ENCODE measurements at places on chromosomes 4 and X. TPM values are rescaled to one million over a fixed set of nuclear protein-coding genes. Genes with fewer than 3 reads are reported as not detected.

- no peaks in the 10 kb centered on the region for H3K4me1 ChIP-seq
- no peaks in the 10 kb centered on the region for H3K27me3 ChIP-seq
- H3K4me3 ChIP-seq, result no peak overlapping the region
- no peaks in the 10 kb centered on the region for H3K36me3 ChIP-seq
- no peak overlapping the region for H3K27ac ChIP-seq
Observed at GRCh38 chr4:98642991-98643426, 15.4 kb downstream of the TSPAN5 start.

GRCh38 chr4:40575846-40576245 lies 53.8 kb downstream of the RBM47 start:
- peaks cover 57% of the 10 kb centered on the region for H3K4me1 ChIP-seq
- peak overlapping the region; percentile 86 for H3K27ac ChIP-seq
- no peak overlapping the region for H3K4me3 ChIP-seq
- no peaks in the 10 kb centered on the region for H3K27me3 ChIP-seq

Gene BMX
- 0.43 TPM for total RNA-seq

Gene EDNRA
- total RNA-seq, result 24.6 TPM

Gene ANXA5
- 91.0 TPM for total RNA-seq

DNA sequence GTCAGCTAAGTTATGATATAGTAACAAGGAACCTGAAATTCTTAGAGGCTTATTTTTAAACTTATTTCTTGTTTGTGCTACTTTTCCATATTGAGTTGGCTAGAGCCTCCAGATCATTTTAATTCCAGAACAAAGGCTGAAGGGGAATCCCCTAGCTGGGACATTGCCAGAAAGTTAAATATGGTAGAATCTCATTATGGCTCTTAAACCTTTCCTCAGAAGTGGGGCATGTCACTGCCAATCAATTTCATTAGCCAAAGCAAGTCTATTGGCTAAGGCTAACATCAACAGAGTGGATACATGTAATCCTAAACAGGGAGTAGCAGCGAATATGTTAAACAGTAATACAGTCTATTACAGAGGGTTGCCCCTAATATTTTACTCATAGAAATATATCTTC lies 47.0 kb downstream of the FTHL17 start:
- DNase-seq, result no peak
- no peaks in the 10 kb centered on the region for H3K36me3 ChIP-seq
- no peak overlapping the region for H3K4me3 ChIP-seq
- H3K27me3 ChIP-seq, result no peaks in the 10 kb centered on the region
- H3K4me1 ChIP-seq, result no peaks in the 10 kb centered on the region

DNA sequence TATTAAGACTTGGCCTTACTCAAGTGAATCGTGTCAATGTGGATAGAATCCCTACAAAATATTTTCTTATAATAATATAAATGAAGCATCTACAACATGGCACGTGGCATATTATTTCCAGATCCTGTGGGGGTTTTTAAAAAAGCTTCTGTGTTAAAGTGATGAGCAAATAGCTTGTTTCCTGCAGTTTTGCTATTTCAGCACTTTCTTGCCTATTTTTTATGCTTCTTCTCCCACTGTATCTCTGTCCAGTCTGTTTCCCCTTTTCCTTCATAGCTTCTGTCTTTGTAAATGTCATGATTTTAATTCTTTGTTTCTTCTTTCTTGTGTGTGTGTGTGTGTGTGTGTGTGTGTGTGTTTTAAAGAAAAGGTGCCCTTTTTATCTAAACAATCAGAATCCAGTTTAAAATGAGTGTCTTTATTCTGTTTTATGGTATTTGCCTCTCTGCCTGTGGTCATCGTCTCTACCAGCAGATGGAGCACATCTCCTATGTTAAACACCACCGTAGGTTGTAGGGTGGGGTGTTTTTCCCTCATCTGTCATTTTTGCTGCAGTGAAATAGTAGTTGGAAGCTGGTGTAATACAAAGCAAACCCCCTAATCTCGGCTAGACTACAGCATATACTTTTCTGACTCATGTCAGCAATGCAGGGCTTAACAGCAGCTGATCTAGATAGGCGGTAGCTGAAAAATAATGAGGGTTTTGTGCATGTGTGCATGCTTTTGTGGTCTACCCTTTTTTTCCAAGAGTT lies 33.1 kb downstream of the FTHL17 start:
- no peaks in the 10 kb centered on the region for H3K4me1 ChIP-seq
- H3K27ac ChIP-seq, result no peak overlapping the region
- H3K4me3 ChIP-seq, result no peak overlapping the region
- H3K27me3 ChIP-seq, result no peaks in the 10 kb centered on the region
- DNase-seq, result peak; percentile 33

DNA sequence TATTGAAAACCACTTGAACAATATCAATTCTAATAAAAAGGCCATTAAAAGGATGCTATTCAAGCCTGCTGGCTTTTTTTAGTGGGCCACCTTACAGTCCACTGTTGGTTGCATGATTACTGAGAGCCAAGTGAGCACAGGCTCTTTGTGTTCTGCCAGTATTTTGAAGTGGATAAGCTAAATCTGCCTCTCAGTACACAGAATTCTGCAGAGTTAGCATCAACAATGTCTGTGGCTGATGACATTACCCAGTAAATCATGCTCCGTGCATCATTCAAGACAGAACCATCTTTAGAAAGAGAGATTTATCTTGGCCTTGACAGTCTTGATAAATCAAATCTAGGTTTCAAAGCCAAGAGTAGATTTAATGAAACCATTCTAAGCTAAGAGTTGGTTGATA lies 119.0 kb upstream of the GNPDA2 start:
- DNase-seq, result no peak
- H3K4me3 ChIP-seq, result no peak overlapping the region
- H3K27ac ChIP-seq, result no peak overlapping the region
- H3K36me3 ChIP-seq, result no peaks in the 10 kb centered on the region
- H3K4me1 ChIP-seq, result no peaks in the 10 kb centered on the region

DNA sequence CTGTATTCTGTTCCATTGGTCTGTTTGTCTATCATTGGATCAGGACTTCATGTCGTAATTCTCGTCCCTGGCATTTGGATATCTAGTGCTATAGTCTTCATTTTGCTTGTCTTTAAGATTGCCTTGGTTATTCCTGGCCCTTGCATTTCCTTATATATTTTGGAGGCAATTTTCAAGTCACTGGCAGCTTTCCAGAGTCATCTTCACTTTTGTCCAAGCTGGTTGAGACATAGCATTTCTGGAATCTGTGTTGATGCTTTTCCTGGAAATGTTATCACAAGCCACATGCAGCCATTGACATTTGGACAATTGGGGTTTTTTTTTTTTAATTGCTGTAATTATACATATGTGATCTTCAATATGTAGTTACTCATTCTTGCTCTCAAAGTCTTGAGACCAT lies 45.2 kb upstream of the HGFAC start:
- no peaks in the 10 kb centered on the region for H3K4me1 ChIP-seq
- peaks cover 5% of the 10 kb centered on the region for H3K36me3 ChIP-seq
- no peak overlapping the region for H3K4me3 ChIP-seq
- H3K27ac ChIP-seq, result no peak overlapping the region
- no peaks in the 10 kb centered on the region for H3K27me3 ChIP-seq

GRCh38 chr4:174317531-174317930 lies 33.8 kb downstream of the CEP44 start:
- H3K4me1 ChIP-seq, result no peaks in the 10 kb centered on the region
- H3K27ac ChIP-seq, result no peak overlapping the region
- no peaks in the 10 kb centered on the region for H3K27me3 ChIP-seq
- H3K36me3 ChIP-seq, result peaks cover 36% of the 10 kb centered on the region
- DNase-seq, result no peak
- no peak overlapping the region for H3K4me3 ChIP-seq

Gene STS
- total RNA-seq, result 13.4 TPM

Gene VCX2
- not detected for total RNA-seq

DNA sequence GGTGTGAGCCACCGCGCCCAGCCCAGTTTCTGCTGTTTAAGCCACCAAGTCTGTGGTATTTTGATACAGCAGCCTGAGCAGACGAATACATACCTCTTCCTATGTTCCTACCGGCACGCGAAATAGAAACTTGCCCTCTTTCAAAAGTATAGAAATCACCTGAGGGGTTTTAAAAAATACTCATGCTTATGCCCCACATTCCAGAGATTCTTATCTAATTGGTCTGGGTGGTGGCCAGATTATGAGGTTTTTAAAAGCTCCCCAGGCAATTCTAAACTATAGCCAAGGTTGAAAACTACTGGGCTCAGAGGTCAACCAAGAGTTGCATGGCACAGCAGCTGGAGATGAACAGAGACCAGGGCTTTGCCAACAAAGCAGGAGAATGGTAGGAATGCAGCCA lies 24.9 kb upstream of the HUWE1 start:
- no peaks in the 10 kb centered on the region for H3K27me3 ChIP-seq
- no peak overlapping the region for H3K4me3 ChIP-seq
- H3K4me1 ChIP-seq, result no peaks in the 10 kb centered on the region

DNA sequence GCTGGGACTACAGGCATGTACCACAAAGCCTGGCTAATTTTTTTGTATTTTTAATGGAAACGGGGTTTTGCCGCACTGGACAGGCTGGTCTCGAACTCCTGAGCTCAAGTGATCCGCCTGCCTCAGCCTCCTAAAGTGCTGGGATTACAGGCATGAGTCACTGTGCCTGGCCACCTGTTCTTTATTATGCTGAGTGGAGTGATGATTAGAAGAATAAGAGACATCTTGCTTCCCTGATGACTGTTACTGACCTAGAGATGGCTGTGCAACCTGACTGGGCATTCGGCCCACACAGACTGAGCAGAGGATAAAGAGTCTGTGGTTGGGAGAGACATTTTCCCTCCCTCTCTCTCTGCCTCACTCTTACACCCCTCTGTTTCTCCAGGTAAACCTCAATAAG lies 56.7 kb downstream of the SPINK2 start:
- no peaks in the 10 kb centered on the region for H3K27me3 ChIP-seq
- no peak for DNase-seq
- no peaks in the 10 kb centered on the region for H3K36me3 ChIP-seq
- no peak overlapping the region for H3K27ac ChIP-seq
- no peak overlapping the region for H3K4me3 ChIP-seq

Gene CFAP99
- not detected for total RNA-seq

DNA sequence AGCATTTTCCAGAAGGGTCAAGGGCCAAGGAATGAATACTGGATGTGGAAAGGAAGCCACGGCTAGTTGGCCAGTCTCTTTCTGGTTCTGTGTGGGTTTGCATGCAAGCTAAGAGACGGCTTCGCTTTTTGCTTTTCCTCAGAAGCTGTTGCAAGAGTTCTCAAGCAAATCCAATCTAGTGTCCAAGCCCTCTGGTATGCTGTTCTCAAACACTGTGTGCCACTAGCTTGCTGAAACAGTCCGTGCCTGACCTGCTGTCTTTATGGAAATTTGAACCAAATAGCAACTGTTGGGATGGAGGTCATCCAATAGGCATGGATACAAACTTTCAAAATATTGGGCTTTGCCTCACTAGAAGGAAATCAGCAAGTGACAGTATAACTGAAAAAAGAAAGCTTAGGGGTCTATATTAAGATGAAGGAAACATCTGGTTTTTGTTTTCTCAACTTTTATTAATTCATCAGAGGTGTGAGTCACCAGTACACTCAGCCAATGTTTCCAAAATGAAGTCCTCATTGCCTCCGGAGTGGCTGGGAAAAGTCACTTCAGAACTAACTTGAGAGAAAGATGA lies 70.5 kb downstream of the SLC9A6 start:
- no peak for DNase-seq
- no peak overlapping the region for H3K4me3 ChIP-seq
- H3K27me3 ChIP-seq, result no peaks in the 10 kb centered on the region
- peak overlapping the region; percentile 83 for H3K27ac ChIP-seq

DNA sequence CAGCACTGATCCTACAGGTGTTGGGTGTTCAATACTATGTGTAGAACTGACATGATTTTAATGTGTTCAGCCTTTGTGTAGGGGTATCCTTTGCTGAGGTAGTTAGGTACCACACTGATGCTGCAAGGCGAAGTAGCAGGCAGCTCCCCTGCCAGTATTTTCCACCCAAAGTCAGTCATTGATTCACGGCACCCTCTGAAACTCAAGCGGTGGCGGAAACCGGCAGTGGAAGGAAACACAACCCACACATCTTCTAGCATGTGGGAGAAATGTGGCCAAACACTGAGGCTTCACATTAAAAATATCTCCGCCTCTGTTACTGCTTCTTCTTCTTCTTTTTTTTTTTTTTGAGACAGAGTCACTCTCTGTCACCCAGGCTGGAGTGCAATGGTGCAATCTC lies 126.3 kb downstream of the AASDH start:
- no peak overlapping the region for H3K27ac ChIP-seq
- H3K4me1 ChIP-seq, result no peaks in the 10 kb centered on the region
- H3K4me3 ChIP-seq, result no peak overlapping the region
- peak; percentile 28 for DNase-seq

DNA sequence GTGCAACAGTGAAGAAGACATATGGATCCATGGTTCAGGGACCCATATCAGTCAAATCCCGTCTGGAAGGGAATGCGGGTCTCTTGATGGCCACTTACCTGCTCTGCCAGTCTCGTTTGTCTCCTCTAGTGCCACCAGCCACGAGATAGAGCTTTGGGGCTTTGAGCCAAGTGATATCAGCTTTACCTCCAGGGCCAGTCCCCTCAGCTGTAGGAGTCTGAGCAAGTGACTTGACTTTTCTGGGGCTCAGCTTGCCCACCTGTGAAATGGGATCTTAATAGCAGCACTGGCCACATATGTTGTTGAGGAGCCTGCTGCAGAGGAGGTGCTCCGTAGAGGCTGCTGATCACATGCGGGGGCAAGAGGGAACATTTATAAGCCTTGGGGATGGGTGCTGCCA lies 1.2 kb downstream of the SLC2A9 start:
- H3K27me3 ChIP-seq, result no peaks in the 10 kb centered on the region
- H3K36me3 ChIP-seq, result no peaks in the 10 kb centered on the region
- peaks cover 20% of the 10 kb centered on the region for H3K4me1 ChIP-seq
- H3K4me3 ChIP-seq, result no peak overlapping the region
- no peak for DNase-seq
- peak overlapping the region; percentile 90 for H3K27ac ChIP-seq

GRCh38 chr4:155442267-155443105 lies 65.7 kb upstream of the MAP9 start:
- peak overlapping the region; percentile 55 for H3K27ac ChIP-seq
- no peaks in the 10 kb centered on the region for H3K27me3 ChIP-seq
- H3K4me1 ChIP-seq, result no peaks in the 10 kb centered on the region
- no peaks in the 10 kb centered on the region for H3K36me3 ChIP-seq
- DNase-seq, result peak; percentile 78

DNA sequence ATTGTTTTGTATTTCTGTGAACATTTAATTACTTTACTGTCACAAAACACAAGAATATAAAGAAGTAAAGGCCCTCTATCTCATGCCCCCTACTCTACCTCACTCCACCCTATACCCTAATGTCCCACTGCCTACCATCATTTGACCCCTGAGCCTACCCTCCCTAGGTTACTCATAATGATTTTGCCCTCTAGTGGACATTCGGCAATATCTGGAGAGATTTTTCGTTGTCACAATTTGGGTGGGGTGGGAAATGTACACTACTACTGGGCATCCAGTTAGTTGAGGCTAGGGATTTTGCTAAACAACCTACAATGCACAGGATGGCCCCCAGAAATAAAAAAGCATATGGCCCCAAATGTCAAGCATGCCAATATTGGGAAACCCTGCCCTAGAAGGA lies 10.2 kb downstream of the TEX13A start:
- no peaks in the 10 kb centered on the region for H3K4me1 ChIP-seq
- H3K36me3 ChIP-seq, result no peaks in the 10 kb centered on the region
- no peak overlapping the region for H3K27ac ChIP-seq
- no peak overlapping the region for H3K4me3 ChIP-seq

Gene TMEM47
- total RNA-seq, result 49.2 TPM
